CD8-positive, alpha-beta memory T cell (primary cell): ENCODE measurements at places on chromosomes 4 and X.

DNA sequence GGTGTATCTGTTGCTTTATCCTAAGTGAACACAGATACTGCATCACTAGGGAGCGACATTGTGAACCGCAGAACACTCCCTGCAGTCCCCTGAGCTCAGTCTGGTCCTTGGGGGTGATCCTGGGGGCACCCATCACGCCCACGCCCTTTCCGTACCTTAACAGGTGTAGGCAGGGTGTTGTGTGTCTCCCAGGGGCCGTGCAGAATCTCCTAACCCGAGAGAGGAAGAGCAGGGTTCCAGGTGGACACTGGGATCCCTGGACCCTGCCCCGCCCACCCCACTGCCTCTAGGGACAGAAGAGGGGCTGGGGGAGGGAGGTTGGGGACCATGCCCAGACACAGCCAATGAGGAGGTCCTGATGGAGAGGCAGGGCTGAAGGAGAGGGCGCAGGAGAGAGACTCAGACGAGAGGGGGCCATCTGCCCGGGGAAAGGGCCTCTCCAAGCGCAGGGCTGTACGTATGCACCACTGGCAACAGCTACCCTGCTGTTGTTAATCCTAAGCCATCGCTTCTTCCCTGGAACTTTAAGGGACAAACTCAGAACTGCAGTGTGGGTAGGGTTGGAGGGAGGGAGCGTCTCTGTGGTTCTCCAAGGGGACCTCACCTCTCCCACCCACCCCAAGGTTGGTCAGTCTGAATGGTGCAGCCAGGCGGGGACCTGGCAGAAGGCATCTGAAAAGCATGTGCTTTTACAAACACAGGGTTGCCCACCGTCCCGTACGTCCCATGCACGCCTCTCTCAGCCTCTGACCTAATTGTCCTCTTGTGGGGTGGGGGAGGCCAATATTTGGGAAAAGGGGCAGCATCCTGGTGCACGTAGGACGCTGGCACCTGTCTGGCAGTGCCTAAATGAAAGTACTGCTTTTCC is 2.5 kb downstream of the P2RY8 start:
- DNase-seq, result peak; percentile 21

- no peak for DNase-seq
Observed at GRCh38 chr4:181559637-181560036, 683.6 kb upstream of the TENM3 start.

DNA sequence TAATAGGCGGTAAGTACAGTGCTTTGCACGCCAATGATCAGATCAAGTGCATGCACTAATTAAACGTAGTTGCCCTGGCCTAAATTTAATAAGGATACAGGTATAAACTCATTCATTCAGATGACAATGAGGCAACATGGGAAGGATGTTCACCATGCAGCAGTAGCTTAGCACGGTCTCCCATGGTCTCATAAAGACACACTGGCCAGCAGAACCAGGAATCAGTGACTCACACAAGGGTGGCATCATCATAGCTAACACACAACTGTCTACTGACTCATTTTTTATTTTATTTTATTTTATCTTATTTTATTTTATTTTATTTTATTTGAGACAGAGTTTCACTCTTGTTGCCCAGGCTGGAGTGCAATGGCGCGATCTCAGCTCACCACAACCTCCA is 42.7 kb downstream of the TMEM156 start:
- no peak for DNase-seq

DNA sequence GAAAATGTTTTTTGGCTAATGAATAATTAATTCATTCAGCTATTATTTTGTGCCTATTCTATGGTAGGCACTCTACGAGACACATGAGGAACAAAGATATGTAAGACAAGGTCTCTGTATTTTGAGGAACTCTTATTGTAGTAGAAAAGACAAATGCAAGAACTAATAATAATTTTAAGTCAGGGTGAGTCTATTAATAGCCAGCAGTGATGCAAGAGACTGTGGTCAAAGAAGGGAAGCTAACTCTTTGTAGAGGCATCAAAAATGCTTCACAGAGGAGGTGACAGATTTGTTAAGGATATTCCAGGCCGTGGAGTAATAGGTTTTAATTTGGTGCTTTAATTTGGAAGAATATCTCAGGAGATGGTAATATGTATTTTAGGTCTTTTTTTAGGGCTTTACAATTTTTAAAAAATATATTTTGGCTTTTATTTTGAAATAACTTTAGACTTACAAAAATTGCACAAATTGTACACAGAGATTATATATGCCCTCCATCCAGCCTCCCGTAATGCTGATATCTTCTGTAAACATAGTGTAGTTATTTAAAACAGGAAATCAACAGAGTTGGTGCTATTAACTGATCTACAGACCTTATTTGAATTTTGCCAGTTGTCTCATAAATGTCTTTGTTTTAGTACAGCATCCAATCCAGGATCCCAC is 48.1 kb downstream of the DCLK2 start:
- no peak for DNase-seq

DNA sequence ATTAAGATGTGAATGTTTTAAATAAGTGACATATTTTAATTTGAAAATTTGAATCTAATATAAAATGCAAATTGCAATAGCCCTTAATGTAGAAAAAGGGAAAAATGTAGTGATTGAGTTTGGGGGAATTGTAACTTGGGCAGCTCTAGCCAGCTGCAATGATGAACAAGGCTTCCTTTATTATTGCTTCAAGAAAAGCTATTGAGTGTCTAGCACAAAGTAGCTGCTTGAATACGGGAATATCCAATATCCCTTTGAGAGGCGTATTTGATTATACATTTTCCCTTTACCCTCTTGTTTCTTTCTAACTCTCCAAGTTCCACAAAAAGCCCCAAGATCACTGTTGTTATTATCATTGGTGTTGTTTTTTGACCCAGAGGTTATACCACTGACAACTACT is 21.8 kb downstream of the IL1RAPL1 start:
- no peak for DNase-seq

GRCh38 chrX:111386077-111386476 is 25.9 kb downstream of the DCX start:
- no peak for DNase-seq

GRCh38 chrX:39396358-39396995 is 595.2 kb downstream of the MID1IP1 start:
- DNase-seq, result no peak

- no peak for DNase-seq
Observed at GRCh38 chr4:113446019-113446418, 315.5 kb downstream of the CAMK2D start.

DNA sequence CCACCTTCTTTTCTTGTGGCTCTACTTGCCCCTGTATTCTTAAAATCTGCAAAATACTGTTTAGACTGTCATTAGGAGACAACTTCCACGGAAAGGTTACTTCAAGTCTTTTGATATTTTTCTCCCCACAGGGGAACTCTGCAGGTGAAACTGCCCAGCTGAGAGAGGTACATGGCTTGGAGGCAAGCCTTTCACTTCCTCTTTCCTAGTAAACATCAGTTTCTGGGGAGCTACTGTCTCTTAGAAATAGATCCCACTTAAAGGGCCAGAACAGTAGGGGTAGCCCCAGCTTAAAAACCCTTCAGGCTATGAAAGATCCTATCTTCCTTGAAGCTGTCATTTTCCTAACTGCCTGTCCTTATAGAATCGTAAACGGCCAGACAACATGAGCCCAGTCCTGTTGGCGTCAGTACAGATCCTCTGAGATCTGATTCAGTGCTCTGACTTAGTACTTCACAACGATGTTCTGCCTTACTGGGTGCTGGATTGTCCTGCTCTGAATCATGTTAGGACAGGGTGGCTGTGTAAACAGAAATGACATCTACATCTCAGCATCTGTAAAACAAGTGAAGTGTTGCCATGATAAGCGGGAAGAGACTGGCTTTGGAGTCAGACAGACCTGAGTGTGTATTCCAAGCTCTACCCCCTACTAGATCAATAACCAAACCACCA is 102.1 kb downstream of the ITIH6 start:
- DNase-seq, result no peak

- DNase-seq, result no peak
Observed at GRCh38 chrX:30488092-30488491, 89.5 kb downstream of the TASL start.
